ENCODE measurements at places on chromosomes 4 and X. TPM values are rescaled to one million over a fixed set of nuclear protein-coding genes. Genes with fewer than 3 reads are reported as not detected.

The NLGN3 gene
- 1.5 TPM for total RNA-seq

DNA sequence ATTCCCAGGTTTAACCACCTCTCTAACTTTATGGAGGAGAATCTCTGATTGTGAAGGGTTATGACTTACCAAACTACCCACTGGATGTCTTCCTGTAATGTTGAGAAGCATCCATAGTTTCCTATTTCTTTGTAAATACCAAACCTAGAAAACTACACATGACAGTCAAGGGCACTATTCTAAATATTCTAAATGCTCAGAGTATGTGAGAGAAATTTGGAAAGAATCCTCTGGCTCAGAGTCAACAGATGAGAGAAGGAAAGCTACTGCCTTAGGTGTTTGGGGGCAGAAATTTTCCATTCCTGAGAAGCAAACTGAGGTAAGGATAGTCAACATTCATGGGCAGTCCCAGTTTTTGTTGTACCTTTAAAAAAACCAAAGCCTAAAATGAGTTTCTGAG is 155.8 kb downstream of the KCNIP4 start:
- DNase-seq = no peak

GRCh38 chrX:17674601-17675000 is 62.7 kb upstream of the SCML1 start:
- peak; percentile 31 for DNase-seq

- DNase-seq = no peak
Observed at GRCh38 chr4:156312261-156312847, 358.7 kb upstream of the CTSO start.

The COL25A1 gene
- 0.27 TPM for total RNA-seq

DNA sequence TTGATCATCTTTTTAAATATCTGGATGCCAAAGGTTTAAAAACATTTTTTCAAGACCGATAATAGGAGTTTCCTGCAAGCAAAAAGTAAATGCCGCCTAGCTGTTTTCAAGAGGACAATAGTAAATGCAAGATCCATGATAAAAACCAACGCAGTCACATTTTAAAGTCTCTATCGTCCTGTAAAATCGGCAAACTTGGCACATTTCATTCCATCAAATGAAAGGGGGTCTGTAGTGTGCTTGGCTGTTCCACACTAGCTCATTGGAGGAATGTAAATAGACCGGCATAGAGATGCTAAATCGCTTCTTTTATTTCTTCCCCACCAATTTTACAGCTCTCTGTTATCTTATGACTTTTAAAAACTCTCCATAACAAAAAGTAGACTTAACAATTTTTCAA is 202.2 kb downstream of the NLGN4X start:
- no peak for DNase-seq

GRCh38 chrX:72081605-72082320 is 50.0 kb downstream of the RTL5 start:
- no peak for DNase-seq

GRCh38 chr4:25070545-25070944 is 39.8 kb upstream of the LGI2 start:
- no peak for DNase-seq

- no peak for DNase-seq
Observed at GRCh38 chr4:7985072-7985471, 45.4 kb upstream of the AFAP1 start.

Data from fibroblast of the aortic adventitia (primary cell).